Inflammatory macrophage treated with lipopolysaccharide for 1 hour (primary cell): ENCODE measurements at places on chromosomes 2 and 18.
A peak's percentile ranks its signal among the peaks of the same experiment; 100 is the strongest.

GRCh38 chr2:144679942-144680341 is 160.0 kb upstream of the ZEB2 start:
- no peak for DNase-seq

DNA sequence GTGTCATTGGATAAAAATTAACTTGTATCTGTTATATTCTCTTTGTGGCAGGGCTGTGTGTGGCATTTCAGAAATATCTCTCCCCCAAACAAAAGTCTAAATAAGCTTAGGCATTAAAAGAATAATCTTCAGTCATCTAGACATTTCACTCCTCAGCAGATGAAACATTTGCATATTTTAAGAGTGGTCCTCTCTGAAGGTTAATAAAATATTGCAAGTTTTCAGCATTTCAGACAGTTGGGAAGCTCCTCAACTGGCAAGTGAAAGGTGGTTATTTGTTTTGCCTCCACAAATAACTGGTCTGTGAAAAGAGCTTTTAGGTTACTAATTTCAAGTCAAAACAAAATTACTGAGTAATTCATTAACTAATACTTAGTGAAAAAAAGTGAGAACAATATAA is 462.6 kb downstream of the EPHA4 start:
- DNase-seq, result no peak

- DNase-seq, result no peak
Observed at GRCh38 chr18:13335903-13336302, 117.3 kb downstream of the LDLRAD4 start.

DNA sequence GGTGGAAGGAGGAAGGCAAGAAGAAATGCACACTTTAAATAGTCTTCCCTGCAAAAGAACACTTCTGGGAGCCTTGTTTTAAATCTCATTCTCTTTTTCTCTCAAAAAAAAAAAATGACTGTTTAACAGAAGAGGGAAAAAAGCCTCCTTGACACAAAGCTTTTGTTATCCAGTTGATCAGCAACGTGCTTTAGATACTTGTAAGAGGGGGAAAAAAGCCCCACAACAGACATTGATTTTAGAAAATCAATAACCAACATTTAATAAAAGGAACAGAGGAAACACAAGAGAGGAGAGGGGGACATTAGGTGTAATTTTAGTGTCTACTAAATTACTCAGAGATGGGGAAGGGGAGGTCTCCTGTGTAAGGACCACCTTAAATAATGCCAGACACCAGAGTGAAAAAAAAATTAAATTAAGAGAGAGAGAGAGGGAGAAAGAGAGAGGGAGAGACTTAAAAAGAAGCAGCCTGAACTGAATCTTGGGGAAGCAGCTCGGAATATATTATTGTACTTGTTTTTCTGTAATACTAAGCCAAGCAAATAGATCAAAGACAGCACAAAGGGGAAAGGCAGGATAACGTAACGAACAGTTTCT is 4.7 kb downstream of the ZEB2 start:
- DNase-seq, result no peak

DNA sequence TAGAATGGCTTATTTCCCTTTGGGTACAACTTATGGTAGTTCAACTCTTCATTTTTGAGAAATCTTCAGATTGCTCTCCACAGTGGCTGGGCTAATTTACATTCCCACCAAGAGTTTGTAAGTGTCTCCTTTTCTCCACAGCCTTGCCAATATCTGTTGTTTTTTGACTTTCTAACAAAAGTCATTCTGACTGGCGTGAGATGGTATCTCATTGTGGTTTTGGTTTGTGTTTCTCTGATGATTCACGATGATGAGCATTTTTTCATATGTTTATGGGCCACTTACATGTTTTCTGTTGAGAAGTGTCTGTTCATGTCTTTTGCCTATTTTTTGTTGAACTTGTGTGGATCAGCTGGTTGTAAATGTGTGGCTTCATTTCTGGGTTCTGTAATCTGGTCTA is 871.0 kb downstream of the EPHA4 start:
- no peak for DNase-seq

- no peak for DNase-seq
Observed at GRCh38 chr2:204321910-204322751, 223.1 kb upstream of the PARD3B start.

- no peak for DNase-seq
Observed at GRCh38 chr2:130878316-130878715, 41.6 kb downstream of the ARHGEF4 start.

GRCh38 chr2:201734111-201734510 is 35.7 kb upstream of the MPP4 start:
- no peak for DNase-seq

- no peak for DNase-seq
Observed at GRCh38 chr2:204293884-204294747, 251.2 kb upstream of the PARD3B start.

GRCh38 chr2:118309946-118310680 is 221.8 kb downstream of the INSIG2 start:
- DNase-seq, result peak; percentile 19

DNA sequence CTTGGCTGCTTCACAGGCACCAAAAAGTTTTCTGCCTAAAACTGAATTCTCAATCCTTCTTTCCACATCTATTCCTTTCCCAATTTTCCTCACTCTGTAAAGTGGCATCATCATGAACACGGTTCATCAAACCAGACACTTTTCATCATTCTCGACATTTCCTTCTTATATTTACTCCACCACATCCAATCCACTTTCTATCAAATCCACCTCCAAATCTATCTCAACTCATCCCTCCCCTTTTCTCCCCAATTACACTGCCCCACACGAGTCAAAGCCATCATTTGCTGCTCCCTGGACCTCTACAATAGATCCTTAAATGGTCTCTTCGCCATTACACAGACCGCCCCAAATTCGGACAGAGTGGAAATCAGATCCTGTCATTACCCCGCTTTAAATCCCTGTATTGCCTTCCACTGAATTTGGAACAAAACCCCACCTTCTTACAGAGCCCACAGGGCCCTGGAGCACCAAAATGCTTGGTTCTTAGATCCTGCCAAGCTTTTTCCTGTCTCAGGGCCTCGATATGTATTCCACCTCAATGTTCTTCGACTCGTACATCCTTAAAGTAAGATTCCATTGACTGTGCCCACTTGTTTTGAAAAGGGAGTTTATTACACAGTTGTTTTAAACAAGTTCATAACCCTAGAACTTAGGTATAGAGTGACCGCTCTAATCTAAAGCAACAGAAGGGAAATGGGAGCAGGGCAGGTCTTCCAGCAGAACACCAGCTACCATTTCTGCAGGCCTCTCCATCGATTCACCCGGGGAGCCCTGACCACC is 856 bp downstream of the ACAA2 start:
- peak; percentile 3 for DNase-seq

GRCh38 chr2:184336688-184337087 is 261.6 kb upstream of the ZNF804A start:
- no peak for DNase-seq

DNA sequence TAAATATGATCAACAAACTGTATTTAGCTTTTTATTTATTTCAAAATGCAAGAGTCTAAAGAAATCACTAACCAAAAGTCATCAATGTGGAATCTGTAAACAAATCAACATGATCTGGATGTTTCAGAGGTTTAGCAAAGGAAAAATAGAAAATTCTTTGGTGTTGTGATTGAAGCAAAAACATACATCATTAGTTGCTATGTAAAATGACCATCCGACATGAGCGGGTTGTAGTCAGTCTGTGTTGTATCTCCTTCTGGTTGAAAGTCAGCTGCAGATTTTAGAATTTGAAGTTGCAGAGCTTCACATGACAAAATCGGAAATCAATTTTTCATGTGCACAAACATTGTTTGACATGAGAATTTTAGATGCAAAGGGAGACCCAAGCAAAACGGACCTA is 63.2 kb downstream of the IRS1 start:
- no peak for DNase-seq

DNA sequence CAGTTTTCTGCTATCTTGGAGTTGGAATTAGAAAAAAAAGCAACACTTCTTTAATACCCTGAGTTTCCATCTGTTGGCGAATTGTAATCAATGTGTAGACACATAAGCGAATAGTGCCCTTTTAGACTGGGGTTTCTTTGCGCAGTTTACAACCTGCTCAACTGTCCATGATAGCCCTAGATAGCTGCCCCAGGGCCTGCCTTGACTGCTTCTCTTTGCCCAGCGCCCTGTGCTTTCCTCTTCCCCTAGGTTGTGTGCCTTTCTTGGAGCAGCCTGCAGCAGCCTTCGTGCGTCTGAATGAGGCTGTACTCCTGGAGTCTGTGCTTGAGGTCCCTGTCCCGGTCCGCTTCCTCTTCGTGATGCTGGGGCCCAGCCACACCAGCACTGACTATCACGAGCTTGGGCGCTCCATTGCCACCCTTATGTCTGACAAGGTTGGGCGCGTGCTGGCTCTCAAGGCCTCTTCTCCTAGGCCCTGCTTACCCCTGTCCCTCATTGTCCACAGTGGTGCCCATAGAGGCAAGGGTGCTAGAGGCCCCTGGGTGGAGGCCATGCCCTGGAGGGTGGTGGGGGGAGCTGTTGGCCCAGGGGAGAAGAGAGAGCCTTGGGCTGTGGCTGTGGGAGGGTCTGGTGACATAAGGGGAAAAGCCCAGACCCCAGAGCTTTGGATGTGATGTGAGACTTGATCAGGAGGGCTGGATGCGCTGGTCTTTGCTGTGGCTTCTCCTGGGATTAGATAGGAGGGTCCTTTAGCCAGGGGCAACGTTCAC is 6.9 kb downstream of the SLC4A3 start:
- no peak for DNase-seq

DNA sequence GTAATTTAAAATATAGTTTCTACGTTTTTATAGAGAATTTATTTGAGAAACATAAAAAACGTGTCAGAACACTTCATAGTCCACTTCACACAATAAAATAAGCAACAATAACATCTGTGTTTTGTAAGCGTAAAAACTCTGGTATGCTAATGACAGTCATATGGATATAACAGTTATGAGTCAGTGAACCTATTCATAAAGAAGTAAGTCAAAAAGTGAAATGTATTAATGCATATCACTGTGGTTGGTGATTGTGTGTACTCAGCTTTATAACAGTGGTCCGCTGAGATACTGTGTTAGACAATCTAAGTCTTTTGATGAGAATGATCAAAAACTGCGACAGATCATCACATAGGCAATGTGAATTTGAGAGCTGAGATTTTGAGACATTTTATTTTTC is 153.2 kb downstream of the WDR7 start:
- no peak for DNase-seq

GRCh38 chr2:9230881-9231280 is 24.3 kb downstream of the ASAP2 start:
- DNase-seq, result peak; percentile 57

DNA sequence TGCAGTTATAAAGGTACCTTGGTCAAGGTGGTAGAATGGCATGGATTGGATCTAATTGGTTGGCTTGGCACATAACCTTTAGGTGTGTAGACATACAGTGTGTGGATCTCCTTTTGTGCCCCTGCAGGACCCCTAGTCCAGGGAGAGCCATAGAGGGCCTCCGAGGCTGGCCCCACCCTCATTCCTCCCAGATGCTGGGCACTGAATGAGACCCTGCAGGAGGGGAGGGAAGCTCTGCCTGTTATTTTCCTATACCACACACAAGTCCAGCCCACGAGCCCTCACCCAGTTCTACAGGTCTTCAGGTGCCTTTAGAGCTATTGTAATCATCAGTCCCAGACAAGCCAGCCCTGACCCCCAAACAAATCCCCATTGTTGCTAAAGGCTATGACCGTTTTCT is 58.9 kb downstream of the KCNF1 start:
- no peak for DNase-seq

GRCh38 chr2:239041062-239041461 is 193.2 kb downstream of the TWIST2 start:
- no peak for DNase-seq

- DNase-seq, result no peak
Observed at GRCh38 chr18:11989966-11990380, 8.7 kb downstream of the IMPA2 start.

- DNase-seq, result no peak
Observed at GRCh38 chr2:78416625-78417300, 608.7 kb upstream of the REG3G start.

DNA sequence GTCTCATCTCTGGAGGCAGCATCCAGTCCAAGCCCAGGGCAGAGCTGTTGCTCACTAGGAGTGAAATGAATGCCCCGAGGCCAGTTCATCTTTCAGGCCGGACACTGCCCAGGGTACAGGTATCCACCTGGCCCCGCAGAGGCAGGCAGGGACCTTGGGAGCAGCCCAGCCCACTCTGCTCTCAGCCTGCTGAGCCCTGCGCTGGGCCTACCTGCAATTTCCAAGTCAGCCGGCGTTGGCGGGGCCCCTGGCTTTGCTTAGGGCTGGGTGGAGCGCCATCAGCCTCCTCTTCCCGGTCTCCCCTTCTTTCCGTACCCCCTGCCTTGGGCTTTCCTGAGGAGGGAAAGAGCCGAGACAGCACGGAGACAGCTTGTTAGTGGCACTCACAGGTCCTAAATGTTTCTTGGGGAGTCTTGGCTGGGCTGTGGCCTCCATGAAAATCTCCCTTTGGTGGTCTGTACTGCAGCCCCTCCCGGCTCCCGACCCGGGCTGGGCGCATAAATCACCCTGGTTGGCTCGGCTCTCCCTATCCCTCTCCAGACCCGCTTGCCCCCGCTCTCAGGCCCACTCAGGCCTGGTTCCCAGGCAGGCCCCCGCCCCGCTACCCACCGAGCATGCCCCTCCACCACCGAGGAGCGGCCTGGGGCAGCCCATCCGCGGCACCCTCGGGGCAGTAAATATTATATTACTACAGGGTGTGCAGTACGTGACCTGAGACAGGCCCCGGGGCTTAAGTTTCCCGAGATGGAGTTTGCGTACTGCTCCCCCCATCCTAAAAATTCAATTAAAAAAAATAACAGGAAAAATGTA is 106.7 kb downstream of the DYSF start:
- no peak for DNase-seq

- DNase-seq, result no peak
Observed at GRCh38 chr18:64082054-64082453, 66.8 kb downstream of the LINC00305 start.

DNA sequence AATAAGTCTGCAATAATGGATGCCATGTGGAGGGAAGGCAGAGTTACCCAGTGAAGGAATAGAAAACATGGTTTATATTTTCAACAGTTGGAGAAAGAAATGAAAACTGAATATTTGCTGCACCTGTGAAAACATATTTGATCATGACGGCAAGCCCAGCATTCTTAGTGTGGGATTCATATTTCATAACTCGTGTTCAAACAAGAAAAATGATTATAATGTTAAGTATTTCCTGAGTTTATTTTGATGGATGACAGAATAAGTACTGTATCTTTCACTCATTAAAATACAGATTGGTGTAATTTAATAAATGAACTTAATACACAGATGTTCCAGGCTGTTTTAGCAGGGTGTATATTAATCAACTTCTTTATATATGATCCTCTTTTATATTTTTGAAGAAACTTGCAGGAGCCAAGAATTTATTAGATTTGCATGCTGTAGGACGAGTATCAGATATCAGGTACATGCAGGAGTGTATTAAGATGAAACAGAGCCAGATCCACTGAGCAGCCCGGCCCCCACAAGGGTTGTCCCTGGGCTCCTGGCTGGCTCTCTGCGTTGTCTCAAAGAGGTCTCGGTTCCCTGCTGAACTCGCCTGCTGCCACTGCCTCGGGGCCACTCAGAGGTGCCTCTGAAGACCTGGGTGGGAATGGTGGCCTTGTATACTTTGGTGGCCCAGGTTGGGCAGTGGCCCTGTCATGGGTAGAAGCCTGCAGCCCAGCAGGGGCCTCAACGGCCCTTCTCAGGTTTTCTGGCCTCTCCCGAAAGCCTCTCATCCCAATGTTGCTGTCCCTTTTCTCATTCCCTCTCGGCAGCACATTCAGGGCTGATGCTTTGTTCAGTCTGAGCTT is 95.0 kb upstream of the LDAH start:
- DNase-seq, result no peak
